ENCODE measurements at places on chromosomes 11 and 22. TPM values are rescaled to one million over a fixed set of nuclear protein-coding genes. Genes with fewer than 3 reads are reported as not detected.

DNA sequence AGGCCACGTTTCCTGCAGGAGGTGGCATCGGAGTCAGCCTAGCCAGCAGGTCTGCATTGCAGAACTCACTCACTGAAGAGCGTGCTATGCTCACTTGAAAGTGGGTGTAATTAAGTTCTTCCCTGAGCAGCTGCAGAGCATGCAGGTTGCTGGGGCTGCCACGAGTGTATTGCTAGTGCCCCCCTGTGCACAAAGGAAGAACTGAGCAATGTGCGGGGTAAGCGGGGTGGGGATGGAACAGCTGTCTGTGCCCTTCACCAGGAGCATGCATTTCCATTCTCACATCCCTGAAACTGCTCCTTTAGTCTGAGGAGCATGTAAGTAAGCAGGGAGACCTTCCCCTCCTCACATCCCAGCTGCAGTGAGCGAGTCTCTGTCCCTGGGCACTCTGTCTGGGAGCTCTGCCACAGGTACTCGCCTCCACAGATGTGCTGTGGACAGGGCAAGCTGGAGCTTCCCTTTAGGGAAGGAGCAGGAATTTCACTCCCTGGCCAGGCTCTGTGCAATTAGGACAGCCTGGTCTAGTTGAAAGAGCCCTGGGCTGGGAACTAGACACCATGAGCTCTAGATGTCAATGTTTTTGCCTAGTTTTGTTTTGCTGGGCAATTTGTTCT is 1031.8 kb downstream of the NTM start:
- no peaks in the 10 kb centered on the region for H3K27me3 ChIP-seq
- no peak overlapping the region for H3K4me3 ChIP-seq
- DNase-seq, result no peak
- H3K36me3 ChIP-seq, result no peaks in the 10 kb centered on the region

- H3K4me3 ChIP-seq, result no peak overlapping the region
- H3K36me3 ChIP-seq, result no peaks in the 10 kb centered on the region
- H3K27me3 ChIP-seq, result no peaks in the 10 kb centered on the region
- no peaks in the 10 kb centered on the region for H3K4me1 ChIP-seq
- no peak for DNase-seq
- H3K27ac ChIP-seq, result no peak overlapping the region
Observed at GRCh38 chr22:47351836-47352579, 589.6 kb downstream of the TBC1D22A start.

- H3K36me3 ChIP-seq, result no peaks in the 10 kb centered on the region
- no peak overlapping the region for H3K4me3 ChIP-seq
- DNase-seq, result no peak
- no peak overlapping the region for H3K27ac ChIP-seq
- H3K27me3 ChIP-seq, result no peaks in the 10 kb centered on the region
Observed at GRCh38 chr22:23527971-23528740, 51.9 kb downstream of the IGLL1 start.

The CBX7 gene
- total RNA-seq, result 111 TPM

The LRRN4CL gene
- total RNA-seq, result 1.5 TPM
